Activated CD4-positive, alpha-beta T cell treated with anti-CD3 and anti-CD28 coated beads, Interleukin-2, Interleukin-6, amounts not matched to agents 100 ng/mL and 50 ng/mL, durations not matched to agents 16 hours and 8 hours (primary cell): ENCODE measurements at places on chromosomes 7 and 10.

DNA sequence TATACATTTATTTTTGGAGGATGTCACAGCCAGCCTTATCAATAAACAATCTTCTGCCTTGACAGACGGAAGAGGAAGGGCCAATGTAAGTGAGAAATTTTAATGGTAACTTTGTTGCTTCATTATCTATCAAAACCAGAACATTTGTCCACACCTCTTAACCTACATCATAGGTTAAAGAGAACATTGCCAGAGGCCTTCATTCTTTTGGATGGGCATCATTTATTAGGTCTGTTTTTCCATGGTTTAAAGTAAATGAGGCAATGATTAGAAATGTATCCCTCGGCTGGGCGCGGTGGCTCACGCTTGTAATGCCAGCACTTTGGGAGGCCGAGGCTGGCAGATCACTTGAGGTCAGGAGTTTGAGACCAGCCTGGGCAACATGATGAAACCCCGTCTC is 29.5 kb upstream of the PAPSS2 start:
- DNase-seq = no peak

GRCh38 chr7:93043385-93043985 is 74.3 kb downstream of the SAMD9 start:
- no peak for DNase-seq

DNA sequence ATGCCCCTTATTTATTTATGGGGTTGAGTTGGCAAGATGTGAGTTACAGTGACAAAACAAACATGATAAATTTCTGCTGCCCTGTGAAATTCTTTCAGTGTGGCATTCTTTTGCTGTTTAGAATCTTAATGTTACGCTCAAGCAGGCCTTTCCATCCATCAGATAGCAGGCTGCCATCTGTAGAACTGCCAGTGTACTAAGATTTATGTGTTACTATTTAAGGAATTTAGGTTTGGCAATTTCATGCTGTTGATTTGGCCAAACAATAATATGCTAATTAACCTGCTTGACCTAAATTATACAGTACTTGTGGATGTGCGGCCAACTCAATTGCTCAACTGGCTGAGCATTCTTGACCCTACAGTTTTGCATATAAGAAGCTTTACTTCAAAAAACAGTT is 477.7 kb upstream of the TPK1 start:
- DNase-seq = no peak

DNA sequence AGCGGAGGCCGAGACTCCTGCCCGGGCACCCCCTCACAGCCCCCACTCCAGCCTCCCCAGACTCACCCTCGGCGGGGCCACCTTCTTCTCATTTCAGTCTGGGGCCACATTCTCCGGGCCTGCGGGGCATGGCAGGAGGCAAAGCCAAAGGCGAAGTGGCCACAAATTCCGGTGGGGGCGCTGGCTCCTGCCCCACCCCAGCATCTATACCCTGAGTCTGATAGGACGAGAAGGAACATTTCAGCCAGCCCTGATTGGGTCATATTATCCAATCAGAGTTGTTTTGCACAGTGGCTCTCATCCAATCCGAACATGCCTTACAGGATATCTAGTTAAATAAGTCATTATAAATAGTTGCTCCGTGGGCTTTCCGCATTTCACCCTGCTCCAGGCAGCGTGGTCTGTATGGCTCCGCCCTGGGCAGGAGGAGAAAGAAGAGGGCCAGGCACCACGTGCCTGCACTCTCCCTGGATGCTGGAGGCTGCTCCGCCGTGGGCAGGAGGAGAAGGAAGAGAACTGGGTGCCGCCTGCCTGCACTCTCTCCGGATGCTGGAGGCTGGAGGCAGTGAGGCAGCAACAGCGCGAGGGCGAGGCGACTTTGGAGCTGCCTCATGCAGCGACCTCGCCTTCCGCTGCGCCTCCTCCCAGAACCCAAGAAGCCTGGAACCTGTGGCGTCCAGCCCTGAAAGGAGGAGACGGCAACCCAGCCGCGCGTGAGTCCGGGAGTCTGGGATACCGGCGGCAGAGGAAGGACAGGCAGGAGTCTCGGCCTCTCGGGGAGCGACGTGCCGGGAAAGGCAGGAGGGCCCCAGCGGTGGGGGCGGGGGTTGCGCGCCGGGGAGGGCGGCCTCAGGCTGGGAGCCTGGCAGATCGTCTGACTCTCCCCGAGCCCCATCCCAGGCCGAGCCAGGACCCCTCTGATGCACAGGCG is 162.9 kb downstream of the ZNF33B start:
- DNase-seq = no peak

DNA sequence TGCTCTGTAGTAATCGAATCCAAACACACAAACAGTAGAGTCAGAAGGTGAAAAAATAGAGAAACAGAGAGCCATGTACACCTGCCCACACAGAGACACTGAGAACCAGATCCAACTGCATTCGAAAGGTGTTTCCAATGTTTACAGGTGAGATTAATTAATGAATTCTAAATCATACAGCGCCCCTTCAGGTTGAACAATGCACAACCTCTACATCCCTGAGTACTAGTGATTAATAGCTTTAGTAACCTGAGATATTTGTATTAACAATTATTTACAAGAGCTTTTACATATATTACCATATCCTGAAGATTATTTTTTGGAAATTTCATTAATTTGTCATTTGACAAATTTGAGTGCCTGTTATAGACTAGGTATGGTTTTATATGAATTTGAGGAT is 7.6 kb upstream of the MRC1 start:
- DNase-seq = no peak

DNA sequence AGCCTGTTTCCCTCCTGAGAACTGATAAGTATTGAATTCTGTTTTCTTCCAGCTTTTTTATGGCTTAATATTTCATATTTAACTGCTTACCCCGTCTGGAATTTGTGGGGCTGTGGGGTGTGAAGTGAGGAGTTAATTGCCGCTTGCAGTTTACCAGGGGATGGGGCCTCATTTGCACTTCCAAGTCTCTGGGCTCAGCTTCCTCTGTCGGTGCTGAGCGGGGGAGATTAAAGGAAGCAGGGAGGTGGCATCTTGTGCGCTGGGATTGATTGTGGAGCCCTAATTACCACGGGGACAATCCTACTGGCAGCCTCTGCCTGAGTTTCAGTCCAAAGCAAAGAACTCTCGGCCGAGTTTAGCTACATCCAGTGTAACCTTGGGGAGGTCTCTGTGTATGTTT is 33.4 kb downstream of the ELFN1 start:
- DNase-seq = no peak

- no peak for DNase-seq
These were observed 338.3 kb downstream of the ETV1 start for GRCh38 chr7:13651167-13651566.

- peak; percentile 34 for DNase-seq
These were observed 72.4 kb upstream of the LRRC4 start for GRCh38 chr7:128103498-128104107.

DNA sequence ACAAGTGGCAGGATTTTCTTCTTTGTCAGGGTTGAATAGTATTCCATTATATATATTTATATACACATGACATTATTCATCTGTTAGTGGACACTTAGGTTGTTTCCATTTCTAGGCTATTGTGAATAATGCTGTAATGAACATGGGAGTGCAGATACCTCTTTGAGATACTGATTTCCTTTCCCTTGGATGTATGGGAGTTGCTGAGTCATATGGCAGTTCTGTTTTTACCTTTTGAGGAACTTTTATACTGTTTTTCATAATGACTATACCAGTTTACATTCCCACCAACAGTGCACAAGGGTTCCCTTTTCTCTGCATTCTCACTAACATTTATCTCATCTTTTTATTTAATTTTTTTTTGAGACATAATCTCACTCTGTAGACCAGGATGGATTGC is 1.8 kb upstream of the CLCN1 start:
- no peak for DNase-seq

DNA sequence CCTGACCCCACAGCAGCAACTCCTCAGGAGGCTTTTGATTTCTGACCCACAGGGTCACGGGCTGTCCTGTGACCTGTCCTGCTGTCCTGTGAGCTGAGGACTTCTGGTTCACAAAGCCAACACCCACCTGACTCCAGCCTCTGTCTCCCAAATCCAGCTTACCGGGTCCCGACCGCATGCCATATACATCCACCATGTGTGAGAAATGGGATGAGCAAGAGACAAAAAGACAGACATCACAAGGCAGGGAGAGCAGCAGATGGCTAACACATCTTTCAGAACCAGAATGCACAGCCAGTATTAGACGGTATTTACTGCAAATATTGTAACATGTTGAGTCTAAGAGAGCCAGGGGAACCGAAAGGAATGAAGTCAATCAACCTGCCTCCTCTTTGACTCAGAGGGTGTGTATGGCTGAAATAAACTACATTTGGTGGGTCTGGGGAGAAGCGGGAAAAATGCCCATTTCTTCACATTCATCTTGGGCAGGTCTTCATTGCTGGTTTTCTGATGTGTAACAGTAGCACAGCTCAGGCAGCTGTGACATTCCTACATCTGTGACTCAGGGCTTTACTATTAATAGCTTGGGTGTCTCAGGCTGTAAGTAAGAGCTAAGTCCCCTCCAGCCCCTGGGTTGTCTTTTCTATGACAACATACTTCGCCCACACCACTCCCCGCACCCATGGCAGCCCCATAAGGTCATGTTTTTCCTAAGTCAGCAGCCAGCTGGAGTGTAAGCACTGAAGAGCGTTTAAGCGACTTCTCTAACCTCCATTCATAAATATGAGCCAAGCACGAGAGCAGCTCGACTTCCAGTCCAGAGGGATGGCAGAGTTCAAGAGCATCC is 25.0 kb downstream of the ABLIM1 start:
- no peak for DNase-seq
